ENCODE measurements at places on chromosomes 5 and 9.

DNA sequence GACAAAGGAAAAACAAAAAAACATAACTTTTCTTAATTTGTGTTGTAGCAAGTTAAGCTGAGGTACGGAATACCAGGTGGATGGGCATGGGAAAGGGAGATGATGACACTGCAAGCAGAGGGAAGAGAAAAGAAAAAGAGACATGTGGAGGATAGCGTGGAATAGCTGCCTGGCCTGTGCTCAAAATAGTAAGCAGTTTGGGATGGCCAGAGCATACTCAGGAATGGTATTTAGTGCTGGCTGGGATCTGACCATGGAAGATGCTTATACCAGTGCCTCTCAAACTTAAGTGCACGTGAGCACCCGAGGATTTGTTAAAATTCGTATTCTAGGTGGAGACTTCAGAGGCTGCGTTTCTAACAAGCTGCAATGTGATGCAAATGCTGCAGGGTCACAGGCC, 41.3 kb downstream of the LNPEP start:
- no peak for DNase-seq

- DNase-seq, result no peak
Measured at GRCh38 chr9:18452276-18452675, 21.7 kb upstream of the ADAMTSL1 start.

GRCh38 chr9:95511952-95512708, 4.6 kb downstream of the PTCH1 start:
- DNase-seq, result no peak

- no peak for DNase-seq
Measured at GRCh38 chr9:73050065-73050816, 97.4 kb upstream of the ALDH1A1 start.

- DNase-seq, result no peak
Measured at GRCh38 chr5:5704352-5704751, 281.9 kb downstream of the ICE1 start.

- DNase-seq, result no peak
Measured at GRCh38 chr5:178416919-178417318, 173.3 kb downstream of the COL23A1 start.

- DNase-seq, result no peak
Measured at GRCh38 chr5:149310947-149311658, 34.2 kb upstream of the GRPEL2 start.

- no peak for DNase-seq
Measured at GRCh38 chr5:76732405-76733048, 16.6 kb downstream of the F2R start.

DNA sequence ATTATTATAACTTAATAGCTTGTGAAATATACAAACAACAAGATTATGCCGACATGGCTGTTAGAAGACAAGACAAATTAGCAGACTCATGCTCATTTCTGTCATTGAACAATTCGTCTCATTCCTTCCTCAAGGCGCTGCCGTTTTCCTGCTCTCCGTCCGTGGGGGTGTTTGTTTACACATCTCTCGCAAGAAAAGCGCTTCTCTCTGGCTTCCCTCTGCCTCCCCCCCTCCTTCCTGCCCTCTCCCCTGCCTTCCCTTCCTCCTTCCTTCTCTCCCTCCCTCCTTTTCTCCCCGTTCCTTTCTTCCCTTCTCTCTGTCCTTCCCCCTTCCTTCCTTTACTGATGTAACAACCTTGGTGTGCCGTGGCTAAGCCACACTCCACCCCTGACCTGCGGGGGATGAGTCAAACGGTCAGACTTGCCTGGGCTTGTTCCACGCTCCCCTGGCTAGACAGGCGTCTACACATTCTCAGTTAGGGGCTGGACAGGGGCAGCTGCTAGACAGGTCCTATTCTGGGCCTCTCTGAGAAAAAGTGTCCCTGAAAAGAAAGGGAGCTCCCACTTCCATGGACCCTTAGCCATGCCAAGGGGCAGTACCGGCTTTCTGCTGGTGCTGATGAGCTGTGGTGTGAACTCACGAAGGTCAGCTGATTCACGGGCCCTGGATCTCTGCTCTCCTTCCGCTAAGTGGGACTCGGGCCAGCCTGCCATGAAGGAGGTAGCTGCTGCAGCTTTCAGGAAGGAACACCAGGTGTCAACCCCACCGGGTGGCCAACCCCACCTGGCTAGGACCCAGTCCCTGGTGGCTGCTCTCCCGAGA, 32.0 kb upstream of the SPTLC1 start:
- DNase-seq, result peak; percentile 11

GRCh38 chr5:37214550-37214949, 34.6 kb downstream of the CPLANE1 start:
- DNase-seq, result no peak

- DNase-seq, result no peak
Measured at GRCh38 chr9:35736201-35736633, 3.8 kb downstream of the CREB3 start.

- no peak for DNase-seq
Measured at GRCh38 chr9:128116104-128117083, 11.1 kb downstream of the PTGES2 start.

GRCh38 chr9:131630205-131630831, 85.0 kb downstream of the PRRT1B start:
- DNase-seq, result no peak

GRCh38 chr5:134758176-134758503, 439 bp upstream of the DDX46 start:
- no peak for DNase-seq

DNA sequence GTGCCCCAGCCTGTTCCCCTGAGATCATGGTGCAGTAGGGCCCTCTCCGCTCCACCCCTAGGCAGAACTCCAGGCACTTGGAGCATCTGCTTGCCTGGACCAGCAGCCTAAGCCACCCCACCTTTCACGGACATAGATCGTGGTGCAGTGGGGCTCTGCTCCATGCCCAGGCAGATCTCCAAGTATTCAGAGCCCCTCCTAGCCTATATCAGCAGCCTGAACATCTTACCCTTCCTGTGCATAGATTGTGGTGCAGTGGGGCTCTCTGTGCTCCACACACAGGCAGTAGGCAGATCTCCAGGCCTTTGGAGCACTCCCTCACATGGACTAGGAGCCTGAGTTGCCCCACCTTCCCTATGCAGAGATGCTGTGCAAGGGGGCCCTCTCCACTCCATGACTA, 103.0 kb downstream of the GLIS3 start:
- no peak for DNase-seq

DNA sequence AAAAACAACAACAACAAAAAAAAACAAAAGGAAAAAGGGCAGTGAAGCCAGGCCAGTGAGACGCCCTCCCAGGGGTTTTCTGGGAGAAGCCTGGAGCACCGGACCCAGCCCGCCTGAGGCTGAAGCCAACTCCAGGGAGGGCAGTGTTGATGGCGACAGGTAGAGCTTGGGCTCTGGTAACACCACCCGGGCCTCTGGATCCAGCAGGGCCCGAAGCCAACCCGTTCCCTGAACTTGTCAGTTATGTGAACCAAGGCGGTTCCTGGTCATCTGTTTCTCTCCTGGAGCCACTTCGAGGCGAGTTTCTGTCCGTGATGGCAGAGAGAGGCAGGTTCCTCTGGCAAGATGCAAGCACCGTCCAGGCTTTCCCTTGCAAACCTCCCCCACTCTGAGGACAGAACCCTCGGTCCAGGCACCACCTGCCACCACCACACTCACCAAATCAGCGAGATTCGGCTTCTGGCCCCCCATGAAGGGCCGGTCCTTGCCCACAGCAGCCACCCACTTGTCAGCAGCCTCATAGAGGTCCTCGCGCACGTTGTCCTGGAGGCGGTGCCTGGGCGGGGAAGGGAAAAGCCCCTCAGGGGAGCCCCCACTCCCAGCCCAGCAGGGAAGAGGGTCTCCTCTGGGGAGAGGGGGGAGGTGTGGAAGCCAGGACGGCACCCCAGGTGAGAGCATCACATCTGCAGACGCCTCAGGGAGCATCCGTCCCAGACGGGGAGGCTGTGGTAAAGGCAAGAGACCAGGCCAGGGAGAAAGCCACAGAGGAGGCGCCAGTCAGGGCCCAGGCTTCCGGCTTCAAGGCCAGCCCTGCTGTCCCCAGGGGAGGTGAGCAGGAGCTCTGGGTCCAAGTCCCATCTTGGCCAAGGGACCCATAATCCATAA, 5.4 kb downstream of the PTGES2 start:
- DNase-seq, result no peak

GRCh38 chr5:62568800-62569432, 9.7 kb upstream of the LRRC70 start:
- DNase-seq, result no peak

GRCh38 chr9:14849296-14849695, 60.9 kb downstream of the FREM1 start:
- no peak for DNase-seq

DNA sequence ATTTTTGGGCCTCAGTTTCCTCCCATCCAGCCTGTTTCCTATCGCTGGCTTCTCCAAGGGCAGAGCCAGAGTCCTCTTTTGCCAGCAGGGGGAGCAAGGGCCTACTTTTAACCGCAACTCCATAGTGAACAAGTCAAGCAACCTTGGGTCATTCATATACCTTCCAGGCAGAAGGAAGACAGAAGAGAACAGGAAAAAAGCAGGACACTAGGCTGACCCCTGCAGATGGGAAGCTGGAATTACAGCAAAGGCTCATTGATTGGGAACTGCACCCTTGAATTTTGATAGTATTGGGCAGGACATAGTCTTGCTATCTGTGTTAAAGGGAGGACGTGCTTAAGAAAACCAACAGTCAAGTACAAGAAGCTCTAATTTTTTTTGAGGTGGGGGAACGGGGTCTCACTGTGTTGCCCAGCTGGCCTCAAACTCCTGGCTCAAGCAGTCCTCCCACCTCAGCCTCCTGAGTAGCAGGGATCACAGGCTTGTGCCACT, 30.1 kb downstream of the QRFP start:
- DNase-seq, result no peak

DNA sequence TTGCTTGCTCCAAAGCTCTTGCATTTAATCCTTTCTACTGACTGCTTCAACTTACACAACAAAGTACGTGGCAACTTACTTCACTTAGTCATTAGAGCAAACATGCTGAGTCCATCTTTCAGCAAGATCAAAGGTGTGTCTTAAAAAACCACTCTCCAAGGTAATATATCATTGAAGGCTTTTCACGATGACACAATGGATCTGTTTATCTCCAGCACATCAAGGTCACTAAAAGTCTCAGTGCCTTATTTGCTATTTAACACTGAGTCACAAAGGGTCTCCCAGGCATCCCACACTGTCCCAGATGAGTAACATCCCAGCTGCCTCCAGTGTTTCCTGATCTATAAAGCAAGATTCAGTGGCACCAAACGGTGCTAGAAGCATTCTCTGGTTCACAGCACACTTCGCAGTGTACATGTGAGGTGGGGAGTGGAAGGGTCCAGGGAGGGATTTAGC, 3.7 kb upstream of the CLK4 start:
- no peak for DNase-seq

- no peak for DNase-seq
Measured at GRCh38 chr9:120974181-120974580, 47.6 kb upstream of the TRAF1 start.

DNA sequence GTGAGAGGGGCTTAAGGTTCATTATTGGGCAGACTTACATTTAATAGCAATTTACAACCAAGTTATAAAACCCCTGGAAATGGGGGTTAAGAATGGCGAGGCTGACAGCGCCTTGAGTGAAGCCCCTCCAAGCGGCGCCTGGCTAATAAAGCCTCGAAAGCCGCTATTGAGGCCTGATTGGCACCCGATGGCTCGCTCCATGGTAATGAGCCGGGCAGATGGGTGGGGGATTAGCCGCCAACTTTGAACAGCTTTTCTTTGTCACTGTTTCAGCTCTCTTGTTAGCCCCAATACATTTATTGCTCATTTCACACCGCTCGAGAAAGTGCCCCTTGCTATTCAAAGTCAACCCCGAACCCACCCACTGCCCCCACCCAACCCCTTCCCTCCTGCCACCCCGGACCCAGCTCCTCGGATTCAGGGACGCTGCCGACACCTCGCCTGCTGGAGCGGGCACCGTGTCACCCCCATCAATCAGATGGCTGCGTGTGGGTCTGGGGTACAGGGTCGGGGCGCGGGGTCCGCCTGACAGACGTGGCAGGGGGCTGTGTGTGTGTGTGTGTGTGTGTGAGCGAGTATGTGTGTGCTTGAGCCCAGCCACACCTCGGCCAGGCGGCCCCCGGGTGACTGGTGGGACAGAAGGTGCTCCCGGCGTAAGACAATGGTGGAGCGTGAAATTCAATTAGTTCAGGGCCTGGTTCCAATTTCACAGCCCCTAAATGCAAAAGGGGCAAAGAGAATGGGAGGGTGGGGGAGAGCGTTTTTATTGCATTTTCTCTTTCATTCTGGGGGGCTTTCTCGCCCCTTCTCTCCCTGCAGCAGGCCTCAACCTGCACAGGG, 34.2 kb downstream of the ASS1 start:
- DNase-seq, result no peak

DNA sequence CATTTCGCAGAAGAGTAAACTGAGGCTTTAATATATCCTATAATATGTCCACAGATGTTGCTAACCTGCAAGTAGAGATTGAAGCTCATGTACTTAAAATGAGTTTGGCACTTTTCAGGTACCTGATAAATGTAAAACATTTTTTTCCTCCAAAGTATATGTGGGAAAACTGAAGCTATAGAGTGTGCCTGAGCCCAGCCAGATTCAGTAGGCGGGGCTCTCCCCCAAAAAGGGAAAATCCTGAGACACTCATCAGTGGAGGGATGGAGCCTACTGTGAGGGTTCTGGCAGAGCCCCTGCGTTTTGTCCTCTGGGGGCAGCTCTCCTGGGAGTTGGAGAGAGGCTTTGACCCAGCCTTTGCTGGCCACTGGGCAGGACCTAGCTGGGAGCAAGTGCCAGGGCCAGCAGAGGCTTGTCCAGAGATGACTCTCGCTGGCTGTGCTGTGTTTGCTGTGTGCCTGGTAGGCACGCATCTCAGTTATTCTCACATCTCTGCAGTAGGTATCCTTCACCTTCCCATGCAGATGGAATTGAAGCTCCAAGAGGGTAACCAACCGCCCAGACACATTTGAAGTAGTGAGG, 81.1 kb upstream of the SPRY4 start:
- DNase-seq, result no peak

DNA sequence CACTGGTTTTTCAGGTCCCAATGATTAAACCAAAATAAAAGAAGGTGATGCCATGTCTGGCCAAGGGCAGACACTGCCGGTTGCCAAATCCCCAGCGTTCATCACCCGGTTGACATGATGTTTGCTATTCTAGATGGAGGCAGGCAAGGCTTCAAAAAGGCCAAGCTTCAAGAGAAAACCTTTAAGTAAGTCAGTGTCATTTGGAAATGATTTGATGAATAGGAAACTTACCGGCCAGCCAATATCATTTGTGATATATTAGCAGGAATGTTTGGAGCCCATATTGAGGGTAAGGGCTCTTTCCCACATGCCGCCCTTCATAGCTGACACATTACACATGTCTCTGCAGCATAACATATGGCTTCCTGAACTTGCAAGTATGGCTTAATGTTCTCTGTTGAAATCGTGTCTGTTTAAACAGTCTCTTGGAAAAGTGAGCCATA, 89.5 kb upstream of the TTC23L start:
- DNase-seq, result no peak
